ENCODE measurements at places on chromosomes 12 and 14.

DNA sequence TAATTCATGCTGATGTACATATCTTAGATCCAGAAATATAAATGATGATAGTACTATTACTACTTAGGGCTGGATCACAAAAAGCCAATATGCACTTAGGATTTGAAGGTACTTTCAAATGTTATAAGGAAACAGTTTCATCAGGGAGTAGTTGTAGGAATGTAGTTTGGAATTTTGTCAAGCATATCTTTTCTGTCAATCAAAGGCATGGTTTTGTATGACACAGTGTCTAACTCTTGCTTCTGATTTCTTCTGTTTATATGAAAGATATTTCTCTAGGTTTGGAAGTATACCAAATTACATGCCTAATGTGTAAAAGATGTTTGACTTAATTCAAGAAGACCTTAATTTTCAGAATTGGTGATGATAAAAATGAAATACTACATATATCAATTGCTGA, 135.7 kb downstream of the RAD51B start:
- DNase-seq: no peak

- no peak for DNase-seq
These were observed 124.9 kb downstream of the PLXNC1 start for GRCh38 chr12:94273272-94273671.

- no peak for DNase-seq
These were observed 7.0 kb upstream of the B4GALNT3 start for GRCh38 chr12:452667-453210.

GRCh38 chr12:104455578-104456416, 951 bp upstream of the CHST11 start:
- no peak for DNase-seq

- no peak for DNase-seq
These were observed 19.0 kb downstream of the SPRING1 start for GRCh38 chr12:116718655-116719454.
